ENCODE measurements at places on chromosomes 3 and 15.

GRCh38 chr15:60353245-60353920, 44.4 kb downstream of the ANXA2 start:
- DNase-seq: no peak

GRCh38 chr15:51307325-51307724, 31.1 kb downstream of the CYP19A1 start:
- DNase-seq: no peak

DNA sequence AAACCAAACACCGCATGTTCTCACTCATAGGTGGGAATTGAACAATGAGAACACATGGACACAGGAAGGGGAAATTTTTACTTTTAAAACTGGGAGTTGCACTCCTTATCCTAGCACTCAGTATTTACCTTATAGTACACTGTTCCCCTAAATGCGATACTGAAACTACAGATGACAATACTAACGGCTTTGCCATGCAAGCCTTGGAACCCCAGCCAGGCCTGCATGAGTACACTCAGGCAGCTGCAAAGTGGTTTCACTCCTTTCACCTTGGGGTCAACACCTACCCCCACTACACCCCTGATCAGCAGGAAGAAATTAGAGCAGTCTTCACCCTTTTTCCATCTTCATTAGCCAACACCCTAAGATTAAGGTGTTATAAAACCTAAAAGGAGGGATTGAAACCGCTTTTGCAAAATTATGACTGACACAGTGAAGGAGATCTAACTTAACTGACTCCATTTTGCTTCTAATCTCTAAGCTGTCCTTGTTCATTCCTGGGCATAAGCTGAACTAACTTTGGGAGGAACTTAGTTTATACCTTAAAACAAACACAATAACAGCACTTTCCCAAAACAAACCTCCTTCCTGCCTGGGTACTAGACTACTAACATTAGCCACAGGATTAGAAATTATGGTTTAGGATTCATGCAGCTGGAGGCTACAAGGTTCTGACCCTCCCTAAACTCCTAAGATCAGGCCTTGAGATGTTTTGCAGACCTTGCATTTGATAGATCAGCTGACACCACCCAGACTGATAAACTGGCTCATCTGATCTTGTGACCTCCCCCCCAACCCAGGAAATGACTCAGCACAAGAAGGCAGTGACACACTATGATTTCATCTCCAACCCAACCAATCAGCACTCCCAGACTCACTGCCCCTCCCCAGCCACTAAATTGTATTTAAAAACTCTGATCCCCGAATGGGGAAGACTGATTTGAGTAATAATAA, 452.1 kb upstream of the PPP2R3A start:
- DNase-seq: no peak

GRCh38 chr15:88622605-88622975, 1.4 kb downstream of the AEN start:
- DNase-seq: no peak

DNA sequence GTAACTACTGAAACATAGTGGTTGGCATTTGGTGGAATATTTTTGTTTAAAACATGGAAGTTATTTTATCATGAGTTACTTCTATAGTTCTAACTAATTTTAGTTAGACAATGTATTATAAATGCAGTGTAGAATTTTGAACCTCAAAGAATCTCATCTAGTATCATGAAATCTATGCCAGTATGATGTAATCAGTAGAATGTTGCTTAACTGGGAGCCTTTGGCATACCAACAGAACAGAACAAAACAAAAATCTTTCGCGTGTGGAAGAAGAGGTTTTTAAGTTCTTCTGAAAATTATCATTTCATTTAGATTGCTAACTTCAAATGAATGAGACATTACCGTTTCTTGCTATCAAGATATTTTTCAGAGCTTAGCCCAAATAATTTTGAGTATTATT, 98.4 kb upstream of the LRRFIP2 start:
- peak; percentile 80 for DNase-seq

- peak; percentile 100 for DNase-seq
These were observed at the start of gene ULK3 for GRCh38 chr15:74842581-74843444. Gene ULK3, minus strand, starts transcription at chr15:74843156. Its CDS starts 51 bp downstream, at chr15:74843105.

GRCh38 chr3:8579096-8579495, 65.5 kb downstream of the SSUH2 start:
- DNase-seq: no peak

DNA sequence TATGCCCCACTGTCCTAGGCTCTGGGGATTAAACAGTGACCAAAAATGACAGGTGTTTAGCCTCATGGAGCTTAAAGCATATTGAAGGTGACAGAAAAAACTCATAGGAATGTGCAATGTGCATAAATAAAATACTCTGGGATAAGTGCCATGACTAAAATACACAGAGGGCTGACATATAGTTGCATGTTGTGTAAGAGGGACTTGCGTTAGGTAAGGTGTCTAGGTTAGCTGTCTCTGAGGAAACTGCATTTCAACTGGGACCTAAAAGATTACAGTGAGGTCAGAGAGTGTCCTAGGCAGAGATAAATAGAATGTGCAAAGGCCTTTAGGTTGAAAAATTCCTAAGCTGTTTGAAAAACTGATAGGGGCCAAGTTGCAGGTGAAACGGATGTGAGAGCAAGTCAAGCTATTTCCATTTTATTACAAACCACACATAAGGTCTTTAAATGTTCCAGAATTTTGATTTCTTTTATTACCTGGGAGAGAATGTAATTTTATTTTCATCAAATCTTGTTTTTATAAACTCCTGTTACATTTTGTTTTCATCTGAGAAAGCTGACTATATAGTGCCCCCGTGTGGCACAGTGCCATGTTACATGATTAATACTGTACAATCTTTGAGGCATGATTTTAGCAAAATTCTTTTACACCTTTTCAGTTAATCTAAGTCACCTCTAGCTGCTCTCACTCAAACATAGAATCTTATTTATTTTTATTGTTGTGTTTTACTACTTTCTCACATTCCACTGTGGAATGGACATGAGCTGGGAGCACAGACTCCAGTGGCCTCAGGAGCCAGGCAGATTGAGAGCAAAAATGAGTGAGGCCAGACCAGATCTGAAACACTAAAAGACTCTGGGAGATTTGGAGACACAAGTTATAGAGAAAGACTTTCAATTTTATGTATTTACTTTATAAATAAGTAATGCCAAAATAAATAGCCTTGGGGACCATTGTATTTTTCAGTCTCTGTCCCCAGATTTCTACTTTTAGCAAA, 259.6 kb upstream of the ZNF717 start:
- no peak for DNase-seq

- DNase-seq: no peak
These were observed 85.3 kb upstream of the GOLGA8J start for GRCh38 chr15:29997499-29997898.

- DNase-seq: peak; percentile 73
These were observed 6.0 kb downstream of the ONECUT1 start for GRCh38 chr15:52783929-52784798.

GRCh38 chr3:113111011-113111707, 100.2 kb upstream of the BOC start:
- DNase-seq: no peak

DNA sequence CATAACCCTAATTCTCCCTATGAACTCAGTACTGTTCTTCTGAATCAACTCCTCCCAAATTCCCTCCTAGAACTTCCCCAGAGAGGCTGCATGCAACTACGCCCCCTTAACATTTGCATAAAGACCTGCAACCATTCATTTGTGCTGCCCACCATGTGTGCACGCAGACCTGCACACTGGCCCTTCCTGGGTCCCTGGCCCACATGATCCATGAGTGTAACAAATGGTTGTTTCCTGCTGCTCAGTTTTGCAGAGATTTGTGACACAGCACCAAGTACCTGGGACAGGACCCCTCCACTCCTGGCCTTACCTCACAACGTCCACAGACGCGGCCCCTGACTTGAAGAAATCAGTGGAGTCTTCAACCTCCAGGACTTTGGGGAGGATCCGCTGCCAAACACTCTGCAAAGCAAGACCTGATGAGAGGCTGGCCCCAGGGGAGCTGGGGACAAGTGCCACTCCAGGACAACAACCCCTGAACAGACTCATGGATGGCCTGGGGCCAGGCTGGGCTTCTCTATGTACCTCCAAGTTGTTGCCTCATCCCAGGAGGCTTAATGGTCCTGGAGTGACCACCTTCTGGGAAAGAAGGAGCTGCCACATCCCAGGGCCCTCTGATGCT, 33.8 kb downstream of the ALDH1L1 start:
- peak; percentile 50 for DNase-seq

GRCh38 chr3:100384733-100385525, 16.0 kb downstream of the TOMM70 start:
- DNase-seq: no peak

GRCh38 chr3:70871909-70872656, 559.6 kb upstream of the MDFIC2 start:
- DNase-seq: no peak

- no peak for DNase-seq
These were observed 77.2 kb downstream of the IL12A start for GRCh38 chr3:160065786-160066185.

DNA sequence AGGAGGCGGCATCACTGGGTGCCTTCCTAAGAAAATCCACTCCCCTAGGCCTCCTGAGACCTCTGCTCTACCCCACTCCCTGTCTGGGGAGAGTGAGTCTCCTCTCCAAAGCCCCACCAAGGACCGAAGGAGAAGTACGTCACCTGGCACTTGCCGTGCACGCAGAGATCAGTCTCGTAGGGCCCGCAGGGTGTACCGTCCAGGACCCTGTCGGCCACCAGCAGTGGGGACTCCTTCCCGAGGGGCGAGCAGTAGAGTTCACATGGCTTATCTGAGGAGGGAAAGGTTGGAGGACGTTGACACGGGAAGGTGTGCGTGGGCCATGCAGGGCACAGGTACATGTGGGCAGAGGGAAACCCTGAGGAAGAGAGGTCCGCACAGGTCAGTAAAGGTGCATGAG, 232.9 kb downstream of the ADAMTS17 start:
- no peak for DNase-seq

- no peak for DNase-seq
These were observed 39.2 kb downstream of the GPR176 start for GRCh38 chr15:39880718-39881387.

GRCh38 chr3:127590282-127590592, 296 bp downstream of the TPRA1 start:
- no peak for DNase-seq

- DNase-seq: no peak
These were observed 11.9 kb downstream of the GTPBP8 start for GRCh38 chr3:113002679-113003078.

DNA sequence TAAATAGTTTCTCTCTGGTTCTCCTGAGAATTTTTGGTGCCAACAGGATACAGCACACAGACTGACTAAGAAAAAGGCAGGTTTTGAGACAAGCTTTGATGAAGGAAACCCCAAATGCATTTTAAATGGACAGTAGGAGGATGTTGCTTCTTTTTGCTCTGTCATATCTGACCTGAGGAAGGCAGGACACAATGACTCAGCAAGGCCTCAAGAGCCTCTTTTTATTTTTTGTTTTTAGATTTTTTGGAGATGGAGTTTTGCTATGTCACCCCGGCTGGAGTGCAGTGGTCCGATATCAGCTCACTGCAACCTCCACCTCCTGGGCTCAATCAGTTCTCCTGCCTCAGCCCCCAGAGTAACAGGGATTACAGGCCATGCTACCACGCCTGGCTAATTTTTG, 16.9 kb upstream of the KNG1 start:
- no peak for DNase-seq

- DNase-seq: no peak
These were observed 205.4 kb downstream of the PDZRN3 start for GRCh38 chr3:73419179-73419803.

- no peak for DNase-seq
These were observed 73.3 kb upstream of the PYGO1 start for GRCh38 chr15:55661428-55661827.

DNA sequence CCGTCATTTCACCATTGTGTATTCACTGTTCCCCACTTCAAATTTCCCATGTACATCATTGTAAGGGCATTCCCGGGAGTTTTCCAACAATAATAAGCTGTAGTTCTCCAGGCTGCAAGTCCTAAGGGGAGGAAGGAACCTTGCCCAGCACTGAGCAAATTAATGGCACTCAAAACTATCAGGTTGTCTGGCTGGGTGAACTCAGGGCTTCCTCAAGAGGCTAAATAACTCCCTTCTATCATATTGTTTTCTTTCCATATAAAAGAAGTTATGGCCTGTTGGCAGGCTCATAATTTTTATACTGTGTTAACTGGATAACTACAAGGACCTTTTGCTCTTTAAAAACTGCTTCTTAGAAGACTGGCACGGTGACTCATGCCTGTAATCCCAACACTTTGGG, 71.4 kb downstream of the SEMA6D start:
- no peak for DNase-seq

DNA sequence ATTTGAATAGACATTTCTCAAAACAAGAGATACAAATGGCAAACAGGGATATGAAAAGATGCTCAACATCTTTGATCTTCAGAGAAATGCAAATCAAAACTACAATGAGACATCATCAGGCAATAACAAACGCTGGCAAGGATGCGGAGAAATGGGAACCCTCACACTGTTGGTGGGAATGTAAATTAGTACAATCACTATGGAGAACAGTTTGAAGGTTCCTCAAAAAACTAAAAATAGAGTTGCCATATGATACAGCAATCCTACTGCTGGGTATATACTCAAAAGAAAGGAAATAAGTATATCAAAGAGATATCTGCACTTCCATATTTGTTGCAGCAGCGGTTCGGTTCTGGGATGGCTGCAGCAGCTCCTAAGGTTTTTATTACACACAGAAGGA, 16.8 kb upstream of the LARS2 start:
- no peak for DNase-seq

DNA sequence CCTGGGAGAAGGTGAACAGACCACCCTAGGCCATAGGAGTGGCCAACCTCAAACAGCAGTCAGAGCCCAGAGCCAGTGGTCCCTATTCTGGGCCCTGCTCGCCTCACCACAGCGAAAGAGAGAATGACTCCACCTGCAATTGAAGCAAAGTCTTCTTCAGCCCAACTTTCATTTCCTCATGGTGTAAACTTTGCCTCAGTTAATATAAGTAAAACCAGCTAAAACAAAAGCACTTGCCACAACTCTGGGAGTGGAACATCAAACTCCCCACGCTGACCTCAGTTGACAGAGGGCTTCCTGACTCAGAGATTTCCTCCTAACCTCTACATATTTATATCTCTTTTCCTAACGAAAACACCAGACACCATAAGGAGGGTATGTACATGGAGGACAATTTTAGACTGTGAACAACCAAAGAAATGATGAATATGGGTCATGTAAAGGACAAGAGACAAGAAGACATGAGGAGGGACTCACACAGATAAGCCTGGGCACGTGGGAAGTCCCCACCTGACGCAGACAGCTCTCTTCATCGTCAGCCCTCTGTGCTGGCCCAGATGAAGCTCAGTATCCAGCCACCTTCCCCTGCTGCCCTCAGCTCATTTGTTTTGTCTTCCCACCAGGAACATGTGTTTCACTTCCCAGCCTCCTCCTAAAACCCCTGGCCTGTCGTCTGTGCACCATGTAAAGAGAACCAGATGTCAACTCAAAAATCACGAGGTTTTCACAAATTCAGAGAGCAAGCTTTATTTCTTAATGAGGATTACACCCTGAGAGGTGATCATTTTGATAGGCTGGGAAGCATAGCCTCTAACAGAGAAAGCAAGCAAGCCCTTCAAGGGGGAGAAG, 140.9 kb downstream of the KCNMB2 start:
- peak; percentile 2 for DNase-seq

Measured in osteoblast (primary cell).